ENCODE measurements at places on chromosomes 5 and 9.
A peak's percentile ranks its signal among the peaks of the same experiment; 100 is the strongest.

- DNase-seq = no peak
Observed at GRCh38 chr5:1565737-1566734, 42.3 kb upstream of the LPCAT1 start.

DNA sequence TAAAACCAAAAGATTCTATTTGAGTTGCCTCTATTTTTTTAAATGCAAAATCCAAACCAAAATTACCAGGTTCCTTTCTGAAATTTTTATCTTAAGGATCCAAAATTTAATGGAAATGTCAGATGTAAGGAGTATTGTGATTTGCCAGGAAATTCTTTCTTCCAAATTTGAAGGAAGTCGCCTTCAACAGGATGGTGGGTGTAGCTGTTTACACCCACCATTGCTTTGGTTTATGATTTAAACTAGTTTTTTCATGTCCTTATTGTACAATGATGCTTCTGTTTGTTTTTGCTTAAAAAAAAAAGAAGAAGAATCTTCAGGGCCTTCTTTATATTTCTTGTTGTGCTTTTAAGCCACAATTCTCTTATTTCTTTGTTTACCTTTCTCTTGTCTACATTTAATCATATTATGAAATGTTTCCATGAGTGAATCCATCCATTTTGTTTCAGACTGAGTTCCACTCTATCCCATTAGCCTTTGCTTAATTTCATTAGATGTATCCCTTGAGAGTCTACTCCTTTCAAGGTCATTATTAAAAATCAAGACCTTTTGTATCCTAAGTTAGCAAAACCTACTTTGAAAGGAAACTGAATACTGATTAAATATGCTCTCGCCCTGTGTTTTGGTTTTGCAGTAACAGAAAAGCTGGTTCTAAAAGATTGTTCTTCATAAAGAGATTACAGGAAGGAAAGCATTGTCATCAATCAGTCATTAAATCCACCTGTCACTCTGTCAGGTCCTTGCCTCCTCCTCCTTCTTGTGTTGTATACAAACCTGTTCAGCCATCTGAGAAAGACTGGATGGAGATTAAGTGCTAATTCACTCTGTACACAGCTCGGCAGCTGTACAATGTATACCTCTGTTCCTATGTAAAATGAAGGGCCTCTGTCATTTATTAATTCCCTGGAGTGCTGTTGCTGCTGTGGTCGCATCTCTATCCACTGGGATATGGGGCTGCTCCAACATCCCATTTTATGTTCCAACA, 45.5 kb upstream of the SLC2A8 start:
- no peak for DNase-seq

- peak; percentile 66 for DNase-seq
Observed at GRCh38 chr9:106862821-106863720, at the start of gene ZNF462. Gene ZNF462 (plus strand): TSS chr9:106863166. CDS start chr9:106923384, 60,218 bp downstream.

DNA sequence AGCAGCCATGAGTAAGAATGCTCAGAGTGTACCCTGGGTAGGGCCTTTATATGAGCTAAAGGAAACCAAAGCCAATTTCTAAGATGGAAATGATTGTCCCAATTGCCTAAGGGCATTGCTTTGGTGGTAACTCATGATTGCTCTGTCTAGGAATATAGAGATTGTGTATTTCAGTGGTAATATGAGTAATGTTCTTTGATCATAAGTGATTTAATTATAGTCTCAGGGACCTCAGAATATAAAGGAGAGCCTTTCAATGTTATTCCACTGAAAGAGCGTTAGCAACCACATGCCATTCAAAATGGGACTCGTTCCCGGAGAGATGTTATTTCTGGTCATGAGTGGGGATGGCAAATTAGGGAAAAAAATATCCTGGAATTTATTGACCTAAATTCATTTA, 340.5 kb downstream of the ARHGEF28 start:
- DNase-seq = no peak

DNA sequence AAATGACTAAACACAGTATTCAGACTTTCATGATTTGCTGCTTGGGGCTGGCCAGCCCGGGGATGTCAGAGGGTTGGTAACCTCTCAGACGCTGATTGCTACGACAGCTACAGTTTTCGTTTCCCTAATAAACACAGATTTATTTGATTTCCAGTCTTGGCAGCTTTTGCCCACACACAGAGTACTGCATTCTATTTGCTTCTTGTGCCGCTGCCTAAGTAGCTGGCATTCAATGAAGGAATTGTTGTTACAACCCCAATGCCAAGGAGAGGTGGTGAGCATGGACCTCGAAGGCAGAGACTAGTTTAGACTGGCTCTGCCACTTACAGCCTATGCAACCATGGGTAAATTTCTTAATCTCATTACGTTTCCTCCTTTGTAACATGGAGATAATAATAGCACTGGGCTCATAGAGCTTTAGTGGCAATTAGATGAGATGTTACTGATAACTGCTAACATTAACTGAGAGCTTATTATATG, 247.1 kb upstream of the PANK3 start:
- no peak for DNase-seq

DNA sequence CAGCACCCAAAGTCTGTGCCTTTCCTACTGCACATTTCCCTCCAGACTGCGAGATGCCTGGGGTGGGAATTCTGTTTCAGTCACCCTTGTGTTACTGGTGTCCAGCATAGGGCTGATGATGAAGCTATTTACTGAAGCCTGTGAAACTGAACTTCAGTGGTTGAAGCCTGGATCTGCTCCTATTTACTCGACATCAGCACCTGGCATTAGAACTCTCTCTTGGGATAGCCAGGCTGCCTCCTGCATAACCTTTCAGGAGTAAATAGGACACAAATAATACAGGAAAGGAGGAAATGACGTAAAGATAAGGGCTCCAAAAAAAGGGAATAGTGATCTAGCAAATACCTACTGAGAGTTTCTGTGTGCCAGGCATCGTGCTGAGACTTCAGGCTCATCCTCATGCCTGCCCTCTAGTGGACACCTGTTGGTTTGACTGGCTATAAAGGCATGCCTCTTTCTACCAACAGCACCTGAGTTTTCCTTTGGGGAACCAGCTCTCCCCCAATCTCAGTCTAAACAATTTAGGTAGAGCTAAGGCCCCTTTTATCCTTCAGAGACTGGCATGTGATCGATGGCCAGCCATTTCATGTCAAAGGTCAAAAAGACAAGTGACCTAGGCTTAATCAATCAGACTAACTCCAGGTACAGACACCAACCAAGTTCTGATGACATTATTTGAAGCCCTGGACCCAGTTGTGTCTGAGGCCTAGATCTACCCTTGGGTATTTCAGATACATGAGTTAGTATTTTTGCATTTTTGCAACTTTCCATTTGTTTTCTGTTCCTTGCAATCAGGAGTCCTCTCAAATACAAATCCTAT, 192.1 kb upstream of the TRIM32 start:
- peak; percentile 55 for DNase-seq

DNA sequence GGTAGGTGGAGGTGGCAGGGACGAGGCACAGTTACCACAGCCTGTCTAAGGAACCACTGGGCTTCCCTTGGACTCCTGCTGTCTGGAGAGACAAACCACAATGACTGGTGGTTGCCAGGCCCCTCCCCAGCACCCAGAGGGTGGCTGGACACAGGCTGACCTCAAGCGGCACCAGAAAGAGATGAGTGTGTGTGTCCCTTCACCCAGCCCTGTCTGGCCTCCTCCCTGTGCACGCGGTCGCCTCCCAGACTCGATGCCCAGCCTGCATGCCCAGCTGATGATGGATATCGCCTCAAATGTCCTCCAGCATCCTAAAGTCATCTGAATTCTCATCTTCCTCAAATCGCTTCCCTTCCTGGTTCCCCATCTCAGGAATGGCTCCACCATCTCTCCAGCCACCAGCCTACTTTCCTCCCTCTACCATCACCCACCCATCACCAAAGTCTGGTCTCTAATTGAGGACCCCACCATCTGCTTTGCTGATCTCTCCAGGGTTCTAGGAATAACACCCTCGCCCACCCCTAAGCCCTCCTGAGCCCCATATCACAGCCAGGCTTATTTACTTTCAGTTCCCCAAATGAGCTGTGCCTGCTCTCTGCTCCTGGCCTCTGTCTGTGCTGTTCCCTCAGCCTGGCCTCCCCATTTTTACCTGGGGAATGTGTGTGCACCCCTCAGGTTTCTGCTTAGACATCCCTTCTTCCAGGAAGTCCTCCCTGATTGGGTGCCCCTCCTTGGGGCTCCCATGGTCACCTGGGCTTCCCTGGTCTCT, 52.5 kb upstream of the GGTA1 start:
- DNase-seq = no peak
